ENCODE measurements at places on chromosomes 5 and 9.

GRCh38 chr9:86948074-86948929 is 996 bp upstream of the GAS1 start:
- DNase-seq: peak; percentile 53

DNA sequence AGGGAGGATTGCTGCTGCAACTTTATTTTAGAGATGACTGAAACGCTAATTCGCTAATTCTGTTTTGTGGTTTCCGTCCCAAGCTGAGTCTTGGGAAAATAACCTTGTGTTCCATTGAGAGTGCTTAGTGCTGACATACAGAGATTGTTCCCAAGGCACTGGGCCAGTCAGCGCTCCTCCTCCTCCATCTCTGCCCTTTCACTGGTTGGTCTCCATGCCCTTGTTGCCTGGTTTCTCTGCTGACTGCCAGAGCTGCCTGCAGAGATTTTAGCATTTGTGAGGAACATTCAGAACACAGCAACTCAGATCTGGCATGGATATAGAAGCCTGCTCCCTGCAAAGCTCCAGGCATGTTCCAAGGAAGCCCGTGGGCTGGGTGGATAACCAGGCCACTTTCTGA is 126.0 kb upstream of the IRX2 start:
- DNase-seq: no peak

DNA sequence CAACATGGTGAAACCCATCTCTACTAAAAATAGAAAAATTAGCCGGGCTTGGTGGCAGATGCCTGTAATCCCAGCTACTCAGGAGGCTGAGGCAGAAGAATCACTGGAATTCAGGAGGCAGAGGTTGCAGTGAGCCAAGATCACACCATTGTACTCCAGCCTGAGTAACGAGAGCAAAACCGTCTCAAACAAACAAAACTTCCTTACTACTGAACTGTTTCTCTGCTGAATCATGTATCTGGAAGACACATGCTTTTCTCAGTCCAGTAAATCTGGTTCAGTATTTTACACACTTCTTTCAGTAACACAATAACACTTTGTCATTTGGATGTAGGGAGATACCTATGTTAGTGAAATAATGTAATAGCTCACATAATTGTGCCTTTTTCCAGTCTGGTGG is 7.9 kb downstream of the TRMT10B start:
- no peak for DNase-seq

- DNase-seq: no peak
Observed at GRCh38 chr9:88041447-88041846, 67.1 kb upstream of the CDK20 start.

DNA sequence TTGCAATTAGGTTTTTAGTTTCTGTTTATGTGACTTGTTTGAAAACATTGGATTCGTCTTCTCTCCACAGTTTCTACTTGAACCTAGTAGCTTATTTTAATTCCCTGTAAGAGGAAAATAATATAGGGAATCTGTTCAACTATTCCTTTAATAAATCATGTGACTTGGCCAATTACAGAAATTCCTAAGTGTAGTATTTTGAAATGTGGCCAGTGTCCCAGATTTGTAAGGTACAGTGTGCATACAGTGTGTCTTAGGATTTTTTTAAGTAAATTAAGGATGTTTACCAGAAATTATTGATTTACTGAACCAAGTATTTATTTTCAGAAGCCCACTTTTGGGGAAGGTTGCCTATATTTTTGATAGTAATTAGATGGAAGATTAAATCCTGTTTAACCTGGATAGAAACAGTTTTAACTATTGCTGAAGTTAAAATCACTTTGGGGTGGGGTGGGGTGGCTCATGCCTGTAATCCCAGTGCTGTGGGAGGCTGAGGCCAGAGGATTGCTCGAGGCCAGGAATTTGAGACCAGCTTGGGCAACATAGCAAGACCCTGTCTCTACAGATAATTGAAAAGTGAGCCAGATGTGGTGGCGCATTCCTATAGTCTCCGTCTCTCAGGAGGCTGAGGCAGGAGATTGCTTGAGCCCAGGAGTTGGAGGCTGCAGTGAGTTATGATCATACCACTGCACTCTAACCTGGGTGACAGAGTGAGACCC is 36.9 kb downstream of the G3BP1 start:
- no peak for DNase-seq

DNA sequence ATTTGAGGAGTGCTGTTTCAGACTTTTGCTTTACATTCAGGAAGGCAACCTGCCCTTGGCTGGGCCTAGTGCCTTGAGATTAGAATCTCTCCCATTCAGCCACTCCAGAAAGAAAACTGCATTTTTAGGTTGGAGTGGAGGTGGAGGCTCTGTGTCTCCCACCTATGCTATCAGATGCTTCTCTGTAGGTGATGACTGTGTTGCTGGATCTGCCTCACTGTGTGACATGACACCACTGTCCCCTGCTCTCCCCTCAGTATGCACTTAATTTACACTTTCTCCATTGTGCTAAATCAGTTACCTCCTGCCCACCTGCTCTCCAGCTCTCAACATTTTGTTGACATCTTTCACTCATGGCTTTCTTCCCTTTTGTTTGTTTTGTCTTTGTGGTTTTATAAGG is 265.8 kb downstream of the TENT4A start:
- no peak for DNase-seq

DNA sequence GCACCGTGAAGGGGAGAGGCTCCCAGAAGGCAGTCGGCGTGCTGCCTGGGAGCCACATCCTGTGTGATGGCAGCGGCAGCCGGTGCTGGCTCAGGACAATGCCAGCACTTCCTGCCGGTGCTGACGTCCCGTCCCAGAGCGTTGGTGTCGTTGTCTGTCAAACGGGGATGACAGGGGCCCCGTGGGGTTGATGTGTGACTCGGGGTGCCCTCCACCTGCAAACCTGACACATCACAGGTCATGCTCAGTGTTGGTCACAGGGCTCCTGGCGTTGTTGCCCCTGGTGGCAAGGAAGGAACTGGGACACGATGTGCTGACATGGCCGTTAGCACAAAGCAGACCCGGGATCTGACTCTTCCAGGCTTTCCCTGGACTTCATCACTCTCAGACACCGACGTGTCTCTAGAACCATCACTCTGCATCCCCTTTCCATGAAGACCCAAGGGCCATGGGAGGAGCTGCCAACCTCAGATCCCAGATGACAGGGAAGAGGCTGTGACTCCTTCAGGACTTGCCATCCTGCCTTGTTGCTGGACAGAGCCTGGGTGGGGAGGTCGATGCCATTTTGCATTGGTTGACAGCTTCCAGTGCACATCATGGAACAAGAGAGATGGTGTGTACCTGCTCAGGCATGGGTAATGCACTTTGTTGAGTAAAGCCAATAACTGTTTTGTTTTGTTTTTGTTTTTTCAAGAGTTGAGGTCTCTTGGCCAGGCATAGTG is 21.5 kb downstream of the PLPP7 start:
- DNase-seq: peak; percentile 41

DNA sequence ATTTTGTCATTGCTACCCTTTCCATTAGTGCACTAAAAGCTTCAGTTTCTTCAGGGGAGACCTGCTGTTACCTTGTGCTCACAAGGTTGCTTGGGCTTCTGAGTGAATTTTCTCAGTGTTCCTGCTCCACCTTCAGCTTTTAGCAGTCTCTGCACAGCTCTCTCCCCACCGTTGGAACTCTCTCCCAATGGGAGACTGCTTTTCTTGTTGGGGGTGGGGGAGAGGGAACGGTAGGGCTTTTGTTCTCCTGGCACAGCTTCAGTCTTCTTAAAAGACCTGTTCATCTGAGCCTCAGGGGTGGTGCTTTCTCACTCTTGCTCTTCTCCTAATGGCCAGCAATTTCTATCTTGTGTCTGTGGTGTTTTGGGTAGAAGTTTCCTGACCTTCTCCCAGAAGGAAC is 915.7 kb downstream of the EFNA5 start:
- DNase-seq: no peak

GRCh38 chr5:142072488-142072887 is 36.1 kb upstream of the NDFIP1 start:
- no peak for DNase-seq

GRCh38 chr9:131728546-131728910 is 11.3 kb downstream of the RAPGEF1 start:
- no peak for DNase-seq

DNA sequence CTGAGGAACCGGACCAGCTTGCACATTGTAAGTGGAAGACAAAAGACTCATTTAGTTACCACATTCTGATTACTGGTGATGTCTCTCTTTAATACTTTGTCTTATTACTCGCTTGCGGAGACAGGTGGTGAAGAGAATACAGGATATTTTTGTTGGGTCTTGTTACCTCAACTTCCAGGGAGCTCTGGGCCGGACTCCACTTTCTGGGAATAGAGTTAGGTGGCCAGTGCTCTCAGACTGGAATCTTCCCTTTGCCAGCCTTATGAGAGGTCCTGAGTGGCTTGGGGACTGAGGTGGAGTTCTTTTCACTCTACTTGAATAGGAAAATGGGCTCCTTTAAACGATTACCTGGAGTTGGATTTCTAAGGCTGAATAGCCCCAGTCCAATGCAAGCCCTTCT is 33.3 kb upstream of the SPRY4 start:
- no peak for DNase-seq

DNA sequence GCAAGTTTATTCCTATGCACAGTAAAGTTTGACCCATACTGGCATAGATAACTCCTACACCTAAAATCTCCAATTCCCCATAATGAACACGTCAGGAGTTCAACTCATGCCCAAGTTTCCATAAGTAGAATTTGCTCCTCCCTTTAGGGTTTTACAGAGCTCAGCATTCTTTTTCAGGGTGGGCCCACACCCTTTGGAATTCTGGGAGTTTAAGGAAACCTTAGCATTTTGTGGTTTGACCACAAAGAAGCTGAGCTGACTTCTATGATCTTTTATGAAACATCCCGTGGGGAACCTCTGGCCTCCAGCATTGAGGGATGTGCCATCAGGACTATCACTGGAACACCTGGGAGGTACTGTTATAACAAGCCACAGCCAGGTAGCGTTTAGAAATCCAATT is 220.6 kb upstream of the MAP3K1 start:
- no peak for DNase-seq

GRCh38 chr5:142617416-142618129 is 68.3 kb downstream of the FGF1 start:
- no peak for DNase-seq

DNA sequence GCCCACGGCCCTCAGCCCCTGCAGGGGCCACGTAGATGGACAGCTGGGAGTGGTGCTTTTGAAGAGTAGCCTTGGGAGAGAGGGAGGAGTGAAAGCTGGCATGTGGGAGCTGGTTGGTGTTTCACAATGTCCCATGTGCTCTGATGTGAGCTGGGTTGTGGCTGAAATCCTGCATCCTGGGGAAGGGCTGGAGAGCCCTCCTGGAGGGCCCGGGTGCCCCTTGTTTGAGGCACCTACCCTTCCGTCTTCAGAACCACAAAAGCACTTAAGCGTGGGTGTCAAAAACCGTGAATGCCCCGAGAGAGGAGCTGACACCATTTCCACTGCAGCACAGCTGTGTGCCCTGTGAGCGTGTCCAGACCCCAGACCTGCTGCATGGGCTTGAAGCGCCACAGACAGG is 199.1 kb upstream of the ZNF618 start:
- DNase-seq: no peak

GRCh38 chr5:6581559-6582426 is 51.1 kb downstream of the NSUN2 start:
- no peak for DNase-seq

GRCh38 chr5:4418084-4418483 is 722.0 kb upstream of the ADAMTS16 start:
- DNase-seq: no peak

GRCh38 chr5:175285261-175285660 is 158.7 kb downstream of the DRD1 start:
- DNase-seq: no peak

DNA sequence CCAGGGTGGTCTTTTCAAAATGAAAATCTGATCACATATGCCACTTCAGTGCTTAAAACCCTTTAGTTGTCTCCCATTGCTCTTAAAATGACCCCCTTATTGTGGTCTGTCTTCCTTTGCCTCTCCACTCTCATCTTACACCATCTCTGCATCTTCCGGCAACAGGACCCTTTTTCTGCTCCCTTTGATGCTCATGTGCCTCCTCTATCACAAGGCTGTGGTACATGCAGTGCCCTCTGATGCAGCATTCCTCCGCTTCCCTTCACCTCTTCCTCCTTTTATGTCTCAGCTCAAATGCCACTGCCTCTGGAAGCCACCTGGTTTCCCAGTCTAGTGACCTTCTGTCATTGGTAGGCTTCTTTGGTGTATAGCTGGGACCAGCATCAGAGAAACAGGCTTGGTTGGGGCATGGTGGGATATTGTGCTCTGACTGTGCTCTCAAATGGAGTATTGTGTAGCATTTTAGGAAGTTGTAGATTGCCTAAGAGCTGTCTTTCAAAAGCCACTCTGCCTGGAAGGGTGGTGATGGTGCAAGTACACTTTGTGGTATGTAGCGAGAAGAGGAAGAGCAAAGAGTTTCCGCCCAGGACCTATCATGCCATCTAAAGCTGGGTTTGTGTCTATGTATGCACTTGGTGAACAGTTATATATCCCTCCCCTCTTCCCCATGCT is 28.1 kb downstream of the ARHGAP26 start:
- DNase-seq: peak; percentile 17

DNA sequence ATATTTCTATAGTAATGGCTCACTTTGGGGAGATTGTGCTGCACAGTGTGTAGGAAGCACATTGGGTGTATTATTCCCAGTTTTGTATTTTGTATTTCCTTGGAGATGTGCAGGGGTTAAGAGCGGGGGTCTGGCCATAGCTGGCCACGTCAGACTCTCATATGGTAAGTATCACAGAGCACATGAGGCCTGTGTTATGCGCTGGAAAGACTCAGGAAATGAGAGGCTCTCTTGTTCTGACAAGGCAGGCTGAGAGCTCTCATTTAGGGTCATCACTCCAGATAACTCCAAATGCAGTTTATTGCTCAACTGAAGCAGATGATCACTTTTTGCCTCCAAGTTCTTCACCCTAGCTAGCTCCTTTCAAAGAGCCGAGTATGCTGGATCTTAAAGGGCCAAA is 205.7 kb downstream of the NTRK2 start:
- DNase-seq: no peak

DNA sequence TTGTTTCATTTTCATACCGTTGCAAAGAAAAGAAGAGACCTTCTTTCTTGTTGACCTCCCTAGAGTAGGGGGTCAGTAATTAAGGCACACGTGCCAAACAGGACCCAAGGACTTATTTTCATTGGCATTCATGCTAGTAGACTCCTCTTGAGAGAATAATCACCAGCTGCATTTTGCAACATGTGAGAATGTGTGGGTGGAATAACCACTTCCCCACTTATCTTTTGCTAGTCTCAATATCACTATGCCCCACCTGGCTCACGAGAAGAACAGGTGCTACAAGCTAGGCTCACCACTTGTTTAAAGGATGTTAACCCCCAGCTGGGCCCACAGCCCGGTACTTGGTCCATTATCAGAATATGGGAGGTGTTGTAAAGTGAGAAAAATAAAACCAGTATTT is 460.7 kb upstream of the MEF2C start:
- no peak for DNase-seq

GRCh38 chr5:115170929-115171510 is 1.3 kb upstream of the TRIM36 start:
- DNase-seq: no peak

Measured in activated gamma-delta T cell treated with anti-CD3 and anti-CD28 coated beads, Interleukin-2, amount 50 U/mL, for 16 hours (primary cell).